ENCODE measurements at places on chromosomes 3 and 15.

GRCh38 chr15:79090487-79091203 is at the start of gene RASGRF1:
Gene RASGRF1 (minus strand): TSS chr15:79090780. CDS start chr15:79090498, 282 bp downstream.
- no peak for DNase-seq

DNA sequence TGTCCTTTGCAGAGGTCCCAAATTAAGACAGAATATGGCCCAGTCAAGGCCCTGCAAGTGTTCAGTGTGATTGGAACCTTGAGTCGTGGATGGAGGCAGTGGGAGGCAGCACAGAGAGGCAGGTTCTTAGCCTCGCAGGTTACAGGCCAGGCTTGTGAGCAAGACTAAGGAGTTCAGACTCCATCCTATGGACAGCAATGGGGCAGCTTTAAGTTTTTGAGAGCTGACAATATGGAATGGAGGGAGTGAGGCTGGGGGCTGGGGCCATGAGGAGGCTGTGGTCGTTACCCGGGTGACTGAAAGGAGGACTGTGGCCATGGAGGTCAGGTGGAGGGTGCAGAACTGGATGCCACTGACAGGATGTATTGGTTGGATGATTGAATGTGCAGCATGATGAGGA is 74.1 kb upstream of the PRR23C start:
- no peak for DNase-seq

DNA sequence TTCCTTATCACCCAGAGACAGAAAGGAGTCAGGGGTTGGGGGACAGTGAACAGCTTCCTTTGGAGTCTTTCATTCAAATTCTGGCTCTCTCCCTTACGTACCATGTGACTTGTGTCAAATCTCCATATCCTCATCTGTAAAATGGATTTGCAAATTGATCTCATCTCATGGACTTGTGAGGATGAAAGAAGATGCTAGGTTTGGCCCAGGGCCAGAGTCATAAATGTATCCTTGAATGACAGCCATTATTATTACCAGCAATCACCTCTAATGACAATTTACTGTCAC is 67.8 kb upstream of the POLG start:
- DNase-seq: no peak

DNA sequence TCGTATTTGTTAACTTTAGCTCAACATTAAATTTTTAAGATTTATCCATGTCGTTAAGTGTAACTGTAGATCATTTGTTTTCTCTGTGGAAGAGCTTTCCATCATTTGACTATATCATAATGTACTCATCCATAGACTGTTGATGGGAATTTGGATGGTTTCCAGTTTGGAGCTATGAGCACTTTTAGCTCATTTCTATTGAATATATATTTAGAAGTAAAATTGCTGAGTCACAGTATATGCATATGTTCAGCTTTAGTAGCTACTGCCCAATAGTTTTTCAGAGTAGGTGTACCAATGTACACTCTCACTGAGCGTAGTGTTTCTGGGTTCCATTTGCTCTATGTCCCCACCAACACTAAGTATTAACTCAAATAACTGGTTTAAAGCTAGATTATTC is 263.0 kb downstream of the ULK4 start:
- no peak for DNase-seq

GRCh38 chr3:172624999-172625398 is 85.9 kb downstream of the NCEH1 start:
- no peak for DNase-seq

- peak; percentile 41 for DNase-seq
Measured at GRCh38 chr15:48617619-48618018, 27.9 kb downstream of the FBN1 start.

GRCh38 chr3:138461896-138462295 is 27.5 kb downstream of the ESYT3 start:
- no peak for DNase-seq

DNA sequence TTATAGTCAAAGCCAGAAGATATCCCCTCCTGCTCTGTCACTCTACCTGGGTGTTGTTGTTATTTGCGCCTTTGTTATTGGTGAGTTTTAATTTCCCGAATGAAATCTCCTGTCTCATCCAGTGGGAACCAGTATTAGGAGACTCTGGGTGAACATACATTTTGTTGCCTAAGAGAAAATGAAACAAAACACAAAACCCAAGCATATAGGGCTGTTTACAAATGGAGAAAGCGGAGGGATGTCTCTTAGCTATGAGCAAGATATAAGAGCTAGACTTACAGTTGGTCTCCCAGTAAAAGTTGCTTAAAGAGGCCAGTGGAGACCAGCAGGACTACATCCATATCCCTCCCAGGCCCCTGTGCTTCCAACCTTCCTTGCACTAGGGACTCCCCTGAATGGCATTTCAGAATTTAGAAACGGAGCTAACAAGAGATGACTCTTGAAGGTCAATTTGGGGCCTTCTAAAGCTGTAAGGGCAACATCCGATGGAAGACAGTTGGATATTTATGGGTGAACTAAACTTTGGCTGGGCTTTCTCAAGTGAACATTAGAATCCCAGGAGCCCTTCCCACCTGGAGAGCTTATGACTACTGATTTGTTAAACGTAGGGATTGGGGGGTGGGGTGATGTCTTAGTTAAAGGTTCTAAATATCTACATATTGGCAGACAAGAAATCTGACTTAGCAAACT is 2.7 kb downstream of the EOMES start:
- DNase-seq: no peak

- no peak for DNase-seq
Measured at GRCh38 chr15:101242999-101243336, 8.9 kb downstream of the CHSY1 start.

- peak; percentile 42 for DNase-seq
Measured at GRCh38 chr15:70514251-70514650, 249.1 kb downstream of the UACA start.

DNA sequence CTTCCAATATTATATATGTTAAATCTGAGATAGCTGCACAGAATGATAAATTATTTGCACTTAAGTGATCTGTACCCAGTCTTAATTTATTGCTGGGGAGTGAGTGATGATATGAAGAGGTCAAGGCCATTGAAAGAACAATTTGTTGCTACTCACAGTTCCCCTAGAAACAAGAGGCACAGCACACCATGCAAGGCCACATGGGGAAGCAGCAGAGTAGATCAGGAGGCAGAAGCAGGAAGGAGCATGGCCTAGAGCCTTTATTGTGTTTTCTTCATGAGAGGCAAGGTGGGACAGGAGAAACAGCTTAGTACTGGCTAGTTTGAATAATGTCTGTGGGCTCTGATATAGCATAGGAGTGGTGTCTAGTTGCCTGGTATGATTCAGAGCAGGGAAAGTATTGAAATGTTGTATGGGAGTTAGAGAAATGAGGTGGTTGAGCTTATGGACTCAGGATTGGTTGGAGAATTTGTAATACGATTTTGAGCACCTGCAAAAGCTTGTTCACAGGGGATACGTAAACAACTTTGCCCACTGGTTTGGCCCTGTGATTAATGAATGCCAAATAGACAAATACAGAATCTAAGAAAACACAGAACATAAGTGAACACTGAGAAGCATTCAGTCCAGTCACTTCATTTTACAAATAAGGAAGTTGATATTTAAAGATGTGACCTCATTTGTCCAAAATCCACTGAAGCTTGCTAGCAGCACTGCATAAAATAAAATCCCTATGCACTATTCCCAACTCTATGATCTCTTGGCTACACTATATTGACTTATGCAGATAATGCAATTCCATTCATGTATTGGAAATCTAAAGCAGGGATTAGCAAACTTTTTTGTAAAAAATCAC is 71.7 kb downstream of the TMCO5A start:
- peak; percentile 83 for DNase-seq

- DNase-seq: no peak
Measured at GRCh38 chr15:79132770-79133169, 42.2 kb upstream of the RASGRF1 start.

- no peak for DNase-seq
Measured at GRCh38 chr15:79436037-79436780, 4.1 kb downstream of the MINAR1 start.

- DNase-seq: no peak
Measured at GRCh38 chr3:55607844-55608243, 120.7 kb upstream of the WNT5A start.

DNA sequence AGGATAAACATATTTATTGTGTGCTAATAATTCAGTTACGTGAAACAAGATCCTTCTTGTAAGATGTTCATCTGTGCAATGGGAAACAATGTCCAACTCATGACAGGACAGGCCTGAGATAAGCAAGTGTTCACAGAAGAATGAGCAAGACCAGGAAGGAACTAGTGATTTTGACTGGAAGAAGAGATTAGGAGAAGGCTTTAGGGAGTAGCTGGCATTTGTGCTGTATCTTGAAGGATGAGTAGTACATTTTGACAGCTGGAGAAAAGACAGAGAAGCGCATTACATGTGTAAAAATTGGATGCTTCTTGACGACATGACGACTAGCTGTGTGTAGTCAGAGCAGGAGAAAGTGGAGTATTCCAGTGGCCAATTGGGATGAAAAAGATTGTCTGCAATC is 48.4 kb downstream of the GBE1 start:
- DNase-seq: no peak

DNA sequence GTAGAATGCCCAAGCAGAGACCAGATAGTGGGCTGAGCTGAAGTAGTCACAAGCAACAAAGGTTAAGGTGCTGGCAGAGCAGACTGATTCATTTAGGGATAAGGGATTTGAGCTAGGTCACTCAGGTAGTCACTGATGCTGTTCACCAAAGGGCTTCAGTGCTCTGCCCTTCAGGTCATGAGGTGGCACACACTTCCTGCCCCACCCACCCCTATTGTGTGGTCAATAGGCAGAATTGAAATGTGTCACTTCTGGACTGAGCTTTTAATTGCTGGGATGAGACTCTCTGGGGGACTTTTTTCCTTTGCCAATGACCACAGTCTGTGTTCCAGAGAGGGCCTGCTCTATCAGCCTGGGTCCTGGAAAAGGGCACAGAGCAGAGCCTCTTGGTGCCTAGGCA is 2.9 kb upstream of the DIS3L start:
- no peak for DNase-seq

DNA sequence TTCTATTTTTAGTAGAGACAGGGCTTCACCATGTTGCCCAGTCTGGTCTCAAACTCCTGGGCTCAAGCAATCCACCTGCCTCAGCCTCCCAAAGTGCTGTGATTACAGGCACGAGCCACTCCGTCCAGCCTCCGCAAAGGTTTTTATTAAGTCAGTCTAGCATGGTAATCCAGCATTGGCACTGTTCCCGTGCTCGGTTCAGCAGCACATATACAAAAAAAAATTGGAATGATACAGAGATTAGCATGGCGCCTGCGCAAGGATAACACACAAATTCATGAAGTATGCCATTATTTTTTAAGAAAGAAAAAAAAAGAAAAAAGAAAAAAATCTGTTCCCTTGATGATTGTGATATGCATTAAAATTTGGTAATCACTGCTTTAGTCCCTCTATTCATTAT is 8.5 kb downstream of the CKMT1A start:
- DNase-seq: no peak

- no peak for DNase-seq
Measured at GRCh38 chr3:27423463-27423862, 54.3 kb upstream of the NEK10 start.

DNA sequence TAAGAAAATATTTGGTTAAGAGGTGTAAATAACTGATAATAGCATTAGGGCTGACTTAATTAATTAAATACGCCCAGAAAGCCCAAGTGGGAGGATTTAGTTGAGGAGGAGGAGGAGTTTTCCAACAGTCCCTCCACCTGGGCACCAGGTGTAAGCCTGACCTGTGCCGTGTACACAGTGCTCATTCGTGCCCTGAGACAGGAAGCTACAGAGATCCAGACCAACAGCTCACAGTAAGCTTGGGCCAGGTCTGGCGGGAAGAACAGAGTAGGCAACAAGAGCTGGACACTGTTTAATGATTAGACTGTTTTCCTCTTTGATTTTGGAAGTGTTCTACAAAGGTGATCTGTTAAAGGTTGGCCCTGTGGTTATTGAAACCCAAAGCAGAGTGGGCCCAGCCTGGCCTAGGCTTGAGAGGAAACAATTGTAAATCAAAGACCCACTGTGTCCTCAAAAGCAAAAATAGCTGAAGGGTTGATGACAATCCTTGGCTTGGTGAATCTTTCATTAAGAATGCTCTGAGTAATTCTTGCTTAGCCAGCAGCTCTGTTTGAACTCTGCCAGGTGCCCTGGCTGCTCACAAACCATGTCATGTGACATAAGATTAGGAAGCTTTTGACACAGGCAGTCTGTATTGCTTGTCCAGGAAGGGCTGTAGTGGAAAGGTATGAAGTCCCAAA is 13.8 kb downstream of the SQOR start:
- DNase-seq: no peak

DNA sequence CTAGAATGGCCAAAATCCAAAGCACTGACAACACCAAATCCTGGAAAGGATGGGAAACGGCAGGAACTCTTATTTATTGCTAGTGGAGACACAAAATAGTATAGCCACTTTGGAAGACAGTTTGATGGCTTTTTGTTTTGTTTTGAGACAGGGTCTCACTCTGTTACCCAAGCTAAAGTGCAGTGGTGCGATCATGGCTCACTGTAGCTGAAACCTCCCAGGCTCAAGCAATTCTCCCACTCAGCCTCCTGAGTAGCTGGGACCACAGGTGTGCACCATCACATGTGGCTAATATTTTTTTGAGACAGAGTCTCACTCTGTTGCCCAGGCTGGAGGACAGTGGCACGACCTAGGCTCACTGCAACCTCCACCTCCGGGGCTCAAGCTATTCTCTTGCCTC is 27.3 kb upstream of the GPR160 start:
- DNase-seq: no peak

DNA sequence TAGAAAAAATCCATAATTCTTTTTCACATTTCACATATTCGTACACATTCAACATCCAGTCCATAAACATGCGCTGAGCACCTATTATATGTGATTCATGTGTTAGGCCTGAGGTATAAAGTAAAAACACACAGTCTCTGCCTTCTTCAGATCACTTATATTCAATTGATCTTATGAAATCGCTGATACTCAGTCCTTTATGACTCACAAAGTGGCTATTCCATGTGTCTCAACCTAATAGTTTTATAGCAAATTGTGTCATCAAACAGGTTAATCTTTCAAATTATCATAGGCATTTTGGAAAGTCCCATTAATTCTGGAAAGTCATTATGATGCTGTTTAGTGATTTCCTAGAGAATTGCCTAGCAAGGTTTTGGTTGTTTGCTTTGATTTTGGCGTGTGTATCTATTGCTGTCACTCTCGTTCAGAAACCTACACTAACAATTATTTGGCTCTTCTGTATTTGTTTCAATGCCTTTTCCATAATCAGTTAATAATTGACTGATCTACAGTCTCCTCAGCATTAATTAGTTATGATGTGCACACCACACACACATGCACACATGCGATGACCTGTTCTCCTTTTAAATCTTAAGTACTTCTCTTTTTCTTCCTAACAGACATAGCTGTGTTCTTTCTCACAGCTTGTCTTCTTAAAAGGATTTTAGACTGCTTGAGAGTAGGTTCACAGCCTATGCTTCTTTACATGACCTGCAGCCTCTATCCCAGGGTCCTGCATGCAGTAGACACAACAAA is 353.1 kb downstream of the MECOM start:
- DNase-seq: no peak
